BE2C (cell line): ENCODE measurements at places on chromosomes 4 and X.

DNA sequence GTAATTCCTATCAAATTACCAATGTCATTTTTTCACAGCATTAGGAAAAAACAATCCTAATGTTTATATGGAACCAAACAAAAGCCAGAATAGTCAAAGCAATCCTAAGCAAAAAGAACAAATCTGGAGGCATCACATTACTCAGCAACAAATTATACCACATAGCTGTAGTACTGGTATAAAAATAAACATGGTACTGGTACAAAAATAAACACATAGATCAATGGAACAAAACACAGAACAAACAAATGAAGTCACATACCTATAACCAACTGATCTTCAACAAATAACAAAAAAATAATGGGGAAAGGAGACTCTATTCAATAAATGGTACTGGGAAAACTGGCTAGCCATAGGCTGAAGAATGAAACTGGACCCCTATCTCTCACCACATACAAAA, 37.4 kb downstream of the PPA2 start:
- DNase-seq, result no peak

GRCh38 chr4:77344784-77345183, 187.8 kb downstream of the CCNG2 start:
- no peak for DNase-seq

DNA sequence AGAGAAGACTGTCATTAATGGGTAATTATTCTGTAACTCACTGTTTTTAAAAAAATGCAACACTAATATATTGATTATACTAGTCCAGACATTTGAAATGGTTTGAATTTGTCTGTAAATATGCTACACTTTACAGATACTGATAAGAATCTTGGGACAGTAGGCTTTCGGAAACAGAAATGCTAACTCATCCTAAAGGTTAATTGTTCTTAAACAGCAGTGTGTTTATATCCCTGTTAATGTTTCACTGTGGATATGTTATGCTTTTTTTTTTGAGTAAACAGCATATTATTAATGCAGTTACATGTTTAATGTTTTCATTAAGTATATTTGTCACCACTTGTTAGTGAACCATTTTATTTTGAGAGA, 31.4 kb downstream of the EXOC1 start:
- no peak for DNase-seq

DNA sequence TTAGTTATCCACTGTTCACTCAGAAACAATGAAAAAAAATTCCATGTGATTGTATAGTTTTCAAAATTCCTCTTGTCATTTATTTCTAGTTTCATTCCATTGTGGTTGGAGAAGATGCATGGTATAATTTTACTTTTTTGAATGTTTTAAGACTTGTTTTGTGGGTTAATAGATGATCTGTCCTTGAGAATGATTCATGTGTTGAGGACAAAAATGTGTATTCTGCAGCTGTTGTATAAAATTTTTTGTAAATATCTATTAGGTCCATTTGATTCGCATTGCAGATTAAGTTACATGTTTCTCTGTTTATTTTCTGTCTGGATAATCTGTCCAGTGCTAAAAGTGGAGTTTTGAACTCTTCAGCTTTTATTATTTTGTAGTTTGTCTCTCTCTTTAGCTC, 65.4 kb downstream of the RTL3 start:
- no peak for DNase-seq

DNA sequence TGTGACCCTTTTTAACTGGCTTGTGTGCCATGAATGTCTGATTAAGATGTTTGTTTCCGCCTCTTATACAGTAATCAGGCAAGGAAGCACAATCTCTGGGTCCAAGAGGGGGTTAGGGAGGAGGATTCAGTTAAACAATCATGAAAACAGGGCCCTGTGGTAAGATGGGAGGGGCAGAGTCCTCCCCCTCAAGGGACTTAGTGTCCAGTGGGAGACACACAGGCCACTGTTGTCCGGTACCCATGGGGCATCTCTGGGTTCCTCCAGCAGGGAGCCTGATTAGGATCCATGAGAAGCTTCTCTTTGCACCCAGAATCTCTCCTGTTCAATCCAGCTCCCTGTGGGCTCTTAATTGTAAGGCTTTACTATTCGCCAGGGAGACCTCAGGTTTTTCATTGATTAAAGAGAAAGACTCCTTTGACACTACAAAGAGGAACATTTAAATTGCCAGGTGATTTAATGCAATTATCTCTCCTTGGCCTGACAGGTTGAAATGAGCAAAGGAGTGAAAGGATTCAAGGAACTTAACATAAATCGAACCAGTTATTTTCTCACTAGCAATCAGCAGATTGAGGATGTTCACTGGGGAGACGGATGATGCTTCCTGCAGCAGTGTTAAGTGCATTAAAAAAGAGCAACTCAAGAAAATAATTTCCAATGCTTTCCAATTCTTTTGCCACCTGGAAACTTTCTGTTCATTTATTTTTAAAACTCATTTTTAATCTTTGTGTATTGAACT, 225.4 kb downstream of the PTTG2 start:
- DNase-seq, result no peak

GRCh38 chr4:117968606-117969005, 65.7 kb upstream of the NDST3 start:
- no peak for DNase-seq

- no peak for DNase-seq
Measured at GRCh38 chr4:41573502-41574001, 35.6 kb downstream of the LIMCH1 start.

DNA sequence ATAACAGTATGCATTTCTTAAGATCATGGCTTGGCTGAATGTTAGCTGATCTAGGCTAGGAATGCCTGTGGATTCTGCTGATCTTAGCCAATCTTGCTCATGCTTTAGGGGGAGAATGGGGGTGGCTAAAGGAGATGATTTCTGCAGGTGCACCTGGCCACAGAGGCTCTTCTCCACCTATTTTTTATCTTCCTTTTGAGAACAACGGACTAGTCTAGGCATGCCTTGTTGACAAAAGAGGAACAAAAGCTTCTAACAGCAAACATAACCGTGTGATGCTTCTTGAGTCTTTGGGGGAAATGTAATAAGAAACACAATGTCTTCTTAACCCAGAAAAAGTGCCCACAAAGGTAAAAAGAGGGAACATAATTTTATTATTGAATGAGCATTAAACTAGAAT, 743.5 kb downstream of the ARAP2 start:
- DNase-seq, result no peak

- DNase-seq, result peak; percentile 21
Measured at GRCh38 chr4:104015680-104016079, 295.9 kb upstream of the TACR3 start.

GRCh38 chr4:159343116-159343515, 240.2 kb downstream of the RAPGEF2 start:
- no peak for DNase-seq

DNA sequence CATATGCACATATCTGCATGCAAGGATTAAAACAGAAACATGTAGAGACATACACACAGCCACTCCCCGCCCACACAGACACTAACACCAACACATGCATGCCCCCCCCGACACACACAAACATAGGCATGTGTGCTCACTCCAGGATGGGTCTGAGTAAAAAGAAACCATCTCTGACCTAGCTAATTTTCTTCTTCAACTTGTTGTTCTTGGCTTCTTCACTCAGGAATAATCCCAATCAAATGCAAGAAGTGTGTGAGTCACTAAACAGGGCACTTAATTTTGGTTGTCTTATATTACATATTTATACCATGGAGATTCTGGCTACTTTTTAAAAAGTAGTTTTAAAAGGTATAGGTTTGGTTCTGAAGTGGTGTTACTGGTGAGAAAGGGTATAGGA, 28.3 kb downstream of the ENOX2 start:
- DNase-seq, result no peak

DNA sequence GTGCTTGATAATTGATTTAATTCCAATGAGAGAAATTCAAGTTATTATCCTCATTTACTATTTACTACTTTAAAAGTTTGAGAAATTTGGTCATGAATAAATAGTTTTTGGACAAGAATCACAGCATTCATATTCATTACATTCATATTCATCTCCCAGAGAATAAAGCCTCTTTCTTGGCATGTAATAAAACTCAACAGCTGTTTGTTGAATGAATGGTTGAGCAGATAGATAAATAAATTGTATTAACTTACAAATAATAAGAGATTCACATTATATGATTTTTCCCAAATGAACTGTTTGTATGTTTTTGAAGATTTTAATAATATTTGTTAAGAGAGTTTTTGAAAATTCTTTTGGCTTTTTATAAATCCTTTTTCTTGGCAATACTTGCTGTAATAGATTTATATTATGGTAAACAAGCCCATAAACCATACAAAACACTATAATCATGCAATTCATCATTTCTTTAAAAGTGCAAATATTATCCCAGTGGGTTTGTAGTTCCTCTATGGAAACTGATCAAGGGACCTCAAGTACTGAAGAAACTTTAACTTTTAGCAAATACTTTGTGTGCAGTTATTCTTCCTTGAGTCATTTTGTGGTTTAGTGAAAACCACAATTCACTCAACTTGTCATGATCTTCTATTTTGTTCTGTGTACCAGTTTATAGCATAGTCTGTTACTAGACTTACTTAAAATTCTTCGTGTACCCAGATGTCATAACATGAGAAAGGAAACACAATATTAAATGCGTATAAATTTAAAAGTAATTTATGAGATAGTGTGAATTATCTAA, 371.8 kb downstream of the ADGRL3 start:
- DNase-seq, result no peak

- no peak for DNase-seq
Measured at GRCh38 chrX:153640045-153640686, 6.8 kb upstream of the DUSP9 start.
